IPS DF 6.9 (cell line): ENCODE measurements at places on chromosomes 2 and 18.

- no peaks in the 10 kb centered on the region for H3K36me3 ChIP-seq
- no peaks in the 10 kb centered on the region for H3K27me3 ChIP-seq
- no peak overlapping the region for H3K27ac ChIP-seq
- H3K4me3 ChIP-seq: no peak overlapping the region
- no peaks in the 10 kb centered on the region; the same call in 1 of the 2 replicates for H3K4me1 ChIP-seq
- DNase-seq: no peak
These were observed 86.3 kb downstream of the NDUFA10 start for GRCh38 chr2:239938651-239939486.

DNA sequence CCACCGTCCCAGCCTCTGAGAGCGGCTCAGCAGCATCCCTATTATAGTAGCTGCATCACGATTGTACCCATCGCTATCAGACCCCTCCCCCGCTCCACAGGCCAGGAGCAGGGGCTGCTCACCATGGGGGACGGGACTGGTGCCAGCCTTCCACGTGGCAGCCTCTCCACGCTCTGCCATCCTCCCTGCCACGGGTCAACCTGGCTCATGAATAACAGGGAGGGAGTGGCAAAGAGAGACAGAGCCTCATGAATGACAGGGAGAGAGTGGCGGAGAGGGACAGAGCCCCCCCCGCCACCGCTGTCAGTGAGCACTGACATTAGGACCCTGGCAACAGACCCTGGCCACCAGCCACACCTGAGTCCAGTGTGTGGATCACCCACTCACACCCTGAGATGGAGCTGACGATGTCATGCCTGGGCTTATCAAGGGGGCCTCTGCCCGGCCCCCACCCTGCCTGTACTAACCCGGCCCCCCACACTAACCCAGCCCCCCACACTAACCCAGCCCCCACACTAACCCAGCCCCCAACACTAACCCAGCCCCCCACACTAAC is 16.9 kb downstream of the CROCC2 start:
- no peaks in the 10 kb centered on the region; the same call in 1 of the 2 replicates for H3K36me3 ChIP-seq
- no peak overlapping the region for H3K27ac ChIP-seq
- DNase-seq: no peak

- H3K27me3 ChIP-seq: no peaks in the 10 kb centered on the region
- no peak overlapping the region for H3K4me3 ChIP-seq
- no peaks in the 10 kb centered on the region for H3K4me1 ChIP-seq
- H3K36me3 ChIP-seq: no peaks in the 10 kb centered on the region
- DNase-seq: no peak
- no peak overlapping the region for H3K27ac ChIP-seq
These were observed 72.4 kb downstream of the KIAA1328 start for GRCh38 chr18:36901277-36901701.

DNA sequence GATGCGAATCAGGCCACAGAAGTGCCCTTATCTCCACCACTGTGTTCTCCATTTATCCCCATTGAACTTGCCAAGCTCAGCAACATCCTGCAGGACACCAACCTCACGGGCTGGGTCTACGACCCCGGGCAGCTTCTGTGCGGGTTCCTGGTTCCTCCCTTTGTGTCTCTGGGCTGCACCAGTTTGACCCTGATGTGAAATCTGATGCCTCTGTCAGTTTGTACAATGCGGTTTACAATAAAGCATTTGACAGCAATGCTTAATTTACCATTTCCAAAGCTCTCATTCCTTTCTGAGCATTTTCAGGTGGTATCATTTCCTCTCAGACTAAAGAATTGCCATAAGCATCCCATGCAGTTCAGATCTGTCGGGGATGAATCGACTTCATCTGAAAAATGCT is 3.3 kb upstream of the TMEM18 start:
- DNase-seq: no peak
- peaks cover 2% of the 10 kb centered on the region; the same call in 1 of the 2 replicates for H3K4me1 ChIP-seq
- H3K27ac ChIP-seq: no peak overlapping the region
- H3K4me3 ChIP-seq: no peak overlapping the region
- H3K36me3 ChIP-seq: no peaks in the 10 kb centered on the region; the same call in 1 of the 2 replicates

GRCh38 chr18:63879709-63880108 is 7.8 kb upstream of the SERPINB2 start:
- H3K4me3 ChIP-seq: no peak overlapping the region
- H3K27ac ChIP-seq: no peak overlapping the region
- DNase-seq: no peak
- H3K27me3 ChIP-seq: no peaks in the 10 kb centered on the region

GRCh38 chr2:20755132-20755800 is 67.6 kb downstream of the LDAH start:
- H3K4me1 ChIP-seq: no peaks in the 10 kb centered on the region
- DNase-seq: no peak
- no peak overlapping the region for H3K4me3 ChIP-seq
- H3K27ac ChIP-seq: no peak overlapping the region

- H3K4me1 ChIP-seq: no peaks in the 10 kb centered on the region
- H3K4me3 ChIP-seq: no peak overlapping the region
- no peak overlapping the region for H3K27ac ChIP-seq
- no peaks in the 10 kb centered on the region for H3K27me3 ChIP-seq
- no peaks in the 10 kb centered on the region for H3K36me3 ChIP-seq
These were observed 257.4 kb upstream of the RBMS1 start for GRCh38 chr2:160751021-160751420.

DNA sequence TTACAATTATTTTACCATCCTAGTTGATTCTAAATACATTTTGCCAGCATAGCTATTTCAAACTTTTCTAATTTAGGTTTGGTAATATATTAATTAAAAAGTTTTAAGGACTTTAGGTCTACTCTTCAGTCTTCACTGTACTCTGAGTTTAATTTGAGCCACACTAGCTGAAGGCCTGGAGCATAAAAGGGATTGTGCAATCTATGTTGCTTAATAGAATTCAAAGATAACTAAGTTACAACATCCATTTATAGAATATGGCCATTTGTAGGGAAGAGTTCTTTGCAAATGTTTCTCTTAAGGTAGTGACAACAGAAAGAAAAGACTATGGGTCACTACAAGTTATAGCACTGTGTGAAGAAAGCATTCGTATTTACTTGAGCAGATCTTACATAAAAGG is 702.2 kb upstream of the NRXN1 start:
- DNase-seq: no peak
- H3K27ac ChIP-seq: no peak overlapping the region
- no peaks in the 10 kb centered on the region for H3K27me3 ChIP-seq
- H3K36me3 ChIP-seq: no peaks in the 10 kb centered on the region
- no peak overlapping the region for H3K4me3 ChIP-seq

DNA sequence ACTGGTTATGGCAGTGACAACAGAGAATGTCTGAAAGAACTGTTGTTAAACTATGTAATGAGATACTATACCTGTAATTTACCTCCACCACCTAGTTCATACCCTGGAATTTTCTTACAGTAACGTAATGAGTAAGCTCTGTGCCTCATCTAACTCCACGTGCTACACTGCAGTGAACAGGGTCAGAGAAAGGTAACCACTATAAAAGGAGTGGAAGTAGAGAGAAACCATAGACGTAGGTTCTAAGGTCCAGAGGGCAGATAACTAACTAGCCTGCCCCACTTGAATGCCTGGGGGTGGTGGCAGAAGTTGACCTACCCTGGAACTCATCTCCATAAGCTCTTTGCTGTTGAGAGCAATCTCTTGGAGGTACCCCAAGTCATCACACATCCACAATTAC is 32.0 kb upstream of the B4GALT6 start:
- no peak for DNase-seq
- H3K4me3 ChIP-seq: no peak overlapping the region
- H3K27me3 ChIP-seq: no peaks in the 10 kb centered on the region
- no peak overlapping the region for H3K27ac ChIP-seq
- H3K4me1 ChIP-seq: no peaks in the 10 kb centered on the region

GRCh38 chr2:240586919-240587800 is 626 bp downstream of the CAPN10 start:
- H3K27ac ChIP-seq: no peak overlapping the region
- no peak for DNase-seq
- peaks cover 7% of the 10 kb centered on the region for H3K36me3 ChIP-seq
- H3K27me3 ChIP-seq: no peaks in the 10 kb centered on the region
- peak overlapping the region; percentile 96; the same call in 1 of the 2 replicates for H3K4me3 ChIP-seq

DNA sequence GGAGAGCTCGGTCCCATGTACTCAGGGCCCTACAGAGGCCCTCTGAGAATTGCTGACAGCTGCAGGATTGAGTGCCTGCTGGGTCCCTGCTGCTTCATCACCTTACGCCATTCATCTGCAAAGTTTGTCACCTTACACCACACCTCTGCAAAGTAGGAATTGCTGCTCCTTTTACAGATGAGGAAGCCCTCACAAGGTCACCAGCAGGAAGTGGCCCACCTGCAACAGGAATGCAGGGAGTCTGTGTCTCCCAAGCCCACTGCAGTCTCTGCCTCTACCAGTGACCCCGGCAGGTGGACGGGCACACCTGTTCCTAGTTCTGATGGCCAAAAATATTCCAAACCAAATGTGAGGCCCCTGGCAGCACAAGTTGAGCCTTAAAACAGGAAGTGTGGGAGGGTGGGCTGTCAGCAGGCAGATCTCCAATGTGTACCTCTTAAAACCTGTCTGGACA is 441.4 kb downstream of the NBAS start:
- H3K4me3 ChIP-seq: no peak overlapping the region
- peak; percentile 60 for DNase-seq
- H3K4me1 ChIP-seq: peaks cover 3% of the 10 kb centered on the region
- peak overlapping the region; percentile 66 for H3K27ac ChIP-seq
- H3K36me3 ChIP-seq: no peaks in the 10 kb centered on the region
- H3K27me3 ChIP-seq: no peaks in the 10 kb centered on the region

DNA sequence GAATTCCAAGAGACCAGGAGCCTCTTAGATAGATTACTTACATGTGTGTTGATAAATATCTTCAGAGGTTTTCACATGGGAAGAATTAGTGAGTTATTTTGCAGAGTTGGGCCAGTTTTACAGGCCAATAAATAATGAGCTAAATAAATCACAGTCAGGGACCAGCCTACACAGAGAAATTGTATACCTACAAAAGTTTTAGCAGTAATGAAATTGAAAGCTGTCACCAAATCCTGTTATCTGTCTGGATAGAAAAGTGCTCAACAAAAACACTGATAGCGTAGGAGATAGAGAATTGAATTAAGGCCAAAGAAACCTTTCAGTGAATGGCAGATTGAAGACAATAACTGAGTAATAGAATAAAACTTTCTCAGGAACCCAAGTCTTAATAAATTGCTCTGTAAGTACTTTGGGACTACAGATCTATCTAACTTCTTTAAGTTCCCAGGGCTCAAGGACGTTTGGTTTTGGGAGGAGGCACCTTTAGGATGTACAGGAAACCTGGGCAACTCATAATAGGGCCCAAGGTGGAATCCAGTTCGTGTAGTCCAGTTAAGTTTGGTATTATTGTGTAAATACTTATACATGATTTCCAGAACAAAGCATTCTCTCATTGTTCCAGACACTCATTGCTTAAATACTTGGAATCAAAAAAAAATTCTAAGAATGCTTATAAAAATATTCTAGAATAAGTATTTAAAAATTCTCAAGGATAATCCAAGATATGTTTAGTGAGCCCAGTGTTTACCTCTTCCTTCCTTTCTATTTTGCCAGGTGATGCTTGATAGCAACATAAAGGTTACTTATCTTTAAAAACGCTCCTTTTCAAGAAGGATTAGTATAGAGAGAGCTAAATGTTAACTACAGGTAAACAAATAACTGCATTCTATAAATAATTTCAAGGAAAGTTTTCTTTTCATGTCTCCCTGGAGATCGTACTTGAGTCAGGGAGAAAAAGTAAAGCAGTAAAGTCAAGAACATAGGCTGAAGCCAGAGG is 134.5 kb downstream of the NCKAP5 start:
- no peak overlapping the region for H3K27ac ChIP-seq
- no peaks in the 10 kb centered on the region for H3K36me3 ChIP-seq
- H3K27me3 ChIP-seq: no peaks in the 10 kb centered on the region
- no peaks in the 10 kb centered on the region for H3K4me1 ChIP-seq

- no peaks in the 10 kb centered on the region for H3K27me3 ChIP-seq
- no peak for DNase-seq
- no peaks in the 10 kb centered on the region for H3K36me3 ChIP-seq
- peaks cover 9% of the 10 kb centered on the region for H3K4me1 ChIP-seq
These were observed 114.3 kb downstream of the CELF4 start for GRCh38 chr18:37451239-37451825.

- no peak overlapping the region for H3K27ac ChIP-seq
- peaks cover 14% of the 10 kb centered on the region for H3K36me3 ChIP-seq
- DNase-seq: no peak
- no peaks in the 10 kb centered on the region for H3K4me1 ChIP-seq
- H3K27me3 ChIP-seq: no peaks in the 10 kb centered on the region
These were observed 11.7 kb upstream of the SAG start for GRCh38 chr2:233295891-233296290.

DNA sequence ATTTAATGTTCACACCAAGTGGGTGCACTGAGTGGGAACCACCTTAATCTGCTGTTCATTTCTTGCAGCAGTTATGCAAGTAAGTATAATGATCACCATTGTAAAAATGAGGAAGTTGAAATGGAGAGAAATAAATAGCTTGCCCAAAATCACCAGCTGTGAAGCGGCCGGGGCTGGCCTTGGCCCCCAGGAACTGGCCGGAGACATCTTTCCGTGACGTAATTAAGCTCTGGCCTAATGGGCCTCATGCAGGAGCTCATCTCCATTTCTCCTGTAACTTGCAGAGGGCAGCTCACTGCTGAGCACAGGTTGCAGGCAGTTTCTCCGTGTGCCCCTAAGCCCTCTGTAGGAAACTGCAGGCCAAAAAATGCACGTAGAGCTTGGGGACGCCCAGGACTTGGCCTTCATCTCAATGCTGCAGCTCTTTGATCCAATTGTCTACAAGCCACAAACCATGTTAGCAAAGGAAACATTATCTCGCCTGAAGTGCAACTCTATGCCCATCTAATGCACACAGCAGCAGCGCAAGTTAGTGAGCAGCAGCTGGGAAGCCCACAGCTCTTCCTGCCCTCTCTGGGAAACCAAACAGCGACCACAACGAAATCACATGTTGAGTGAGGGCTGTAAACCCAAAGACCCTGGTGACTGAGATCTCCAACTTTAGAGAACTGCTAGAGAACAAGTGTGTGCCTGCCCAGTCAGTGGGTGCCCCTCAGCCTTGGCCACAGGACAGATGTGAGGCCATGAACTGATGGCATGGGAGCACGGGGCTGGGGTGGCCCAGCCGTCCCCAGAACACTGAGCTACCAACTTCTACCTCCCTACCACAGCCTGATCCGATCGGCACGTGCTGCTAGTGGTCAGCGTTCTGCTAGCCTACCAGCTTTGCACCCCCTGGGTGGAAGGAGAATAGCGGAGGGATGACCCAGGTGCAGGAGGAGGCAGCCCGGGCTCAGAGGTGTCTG is 28.8 kb downstream of the APCDD1 start:
- no peaks in the 10 kb centered on the region for H3K36me3 ChIP-seq
- H3K27me3 ChIP-seq: peaks cover 16% of the 10 kb centered on the region
- H3K4me1 ChIP-seq: peaks cover 2% of the 10 kb centered on the region; the same call in 1 of the 2 replicates
- no peak for DNase-seq
- H3K4me3 ChIP-seq: no peak overlapping the region

GRCh38 chr2:18596993-18597392 is 7.6 kb upstream of the NT5C1B start:
- H3K27me3 ChIP-seq: no peaks in the 10 kb centered on the region
- no peak overlapping the region for H3K4me3 ChIP-seq
- H3K36me3 ChIP-seq: no peaks in the 10 kb centered on the region

GRCh38 chr2:239912938-239913635 is 112.1 kb downstream of the NDUFA10 start:
- DNase-seq: no peak
- no peaks in the 10 kb centered on the region for H3K27me3 ChIP-seq

- H3K4me1 ChIP-seq: no peaks in the 10 kb centered on the region; the same call in 1 of the 2 replicates
- no peak for DNase-seq
- H3K36me3 ChIP-seq: no peaks in the 10 kb centered on the region
- H3K27me3 ChIP-seq: no peaks in the 10 kb centered on the region
These were observed 18.7 kb upstream of the CCBE1 start for GRCh38 chr18:59715966-59716369.
